ENCODE measurements at places on chromosomes 1 and 21.

- DNase-seq, result peak; percentile 77
Observed at GRCh38 chr1:180188091-180188506, 33.4 kb downstream of the QSOX1 start.

- DNase-seq, result no peak
Observed at GRCh38 chr1:66182551-66183178, 351.3 kb upstream of the SGIP1 start.

DNA sequence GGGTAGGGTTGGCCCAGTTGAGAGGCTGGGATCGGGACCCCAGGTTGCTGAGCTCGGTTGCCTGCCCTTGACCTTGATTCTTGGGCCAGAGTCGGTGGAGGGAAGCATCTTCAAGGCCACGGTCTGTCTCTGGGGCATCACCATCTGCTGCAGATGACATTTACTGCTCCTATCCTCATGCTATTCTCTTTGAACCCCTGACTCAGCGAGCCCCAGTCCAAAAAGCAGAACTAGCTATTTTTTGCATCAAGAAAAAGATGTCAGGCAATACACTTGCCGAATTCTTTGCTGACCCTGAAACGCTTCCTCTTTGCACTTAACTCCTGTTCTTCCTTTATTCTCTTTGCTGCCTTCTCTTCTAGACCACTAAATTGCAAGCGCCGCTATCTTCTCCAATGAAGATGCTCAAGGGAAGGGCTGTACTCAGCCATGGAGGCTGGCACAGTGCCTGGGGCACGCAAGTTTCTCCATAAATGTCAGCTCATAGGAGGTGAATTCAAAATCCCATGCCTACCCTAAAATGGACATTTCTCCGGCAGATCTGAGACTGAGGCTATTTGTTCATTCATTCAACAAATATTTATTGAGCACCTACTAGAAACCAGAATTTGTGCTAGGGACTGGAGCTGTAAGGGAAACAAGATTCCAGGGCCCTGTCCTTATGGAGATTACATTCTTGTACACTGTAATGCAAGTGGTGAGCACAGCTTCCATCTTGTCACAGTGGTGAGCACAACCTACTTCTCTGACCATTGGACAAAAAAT is 20.5 kb upstream of the CAPZB start:
- peak; percentile 67 for DNase-seq

DNA sequence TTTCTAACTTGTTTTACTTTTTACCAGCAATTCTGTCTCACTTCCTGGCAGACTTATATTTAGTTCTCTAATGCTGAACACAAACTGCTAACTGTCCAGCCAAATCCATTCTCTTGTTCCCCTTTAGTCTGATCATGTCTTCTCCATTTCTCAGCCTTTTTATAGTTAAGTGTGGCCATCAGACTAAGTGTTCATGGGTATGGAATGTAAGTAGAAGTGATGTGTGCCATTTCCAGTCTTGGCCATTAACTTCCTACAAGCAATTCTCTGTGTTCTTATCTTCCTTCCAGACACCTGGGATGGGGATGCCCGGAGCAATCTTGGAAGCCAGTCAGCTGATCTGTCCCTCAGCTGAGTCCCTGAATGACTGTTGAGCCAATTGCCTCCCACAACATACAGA is 165.8 kb downstream of the ST6GALNAC3 start:
- DNase-seq, result no peak

DNA sequence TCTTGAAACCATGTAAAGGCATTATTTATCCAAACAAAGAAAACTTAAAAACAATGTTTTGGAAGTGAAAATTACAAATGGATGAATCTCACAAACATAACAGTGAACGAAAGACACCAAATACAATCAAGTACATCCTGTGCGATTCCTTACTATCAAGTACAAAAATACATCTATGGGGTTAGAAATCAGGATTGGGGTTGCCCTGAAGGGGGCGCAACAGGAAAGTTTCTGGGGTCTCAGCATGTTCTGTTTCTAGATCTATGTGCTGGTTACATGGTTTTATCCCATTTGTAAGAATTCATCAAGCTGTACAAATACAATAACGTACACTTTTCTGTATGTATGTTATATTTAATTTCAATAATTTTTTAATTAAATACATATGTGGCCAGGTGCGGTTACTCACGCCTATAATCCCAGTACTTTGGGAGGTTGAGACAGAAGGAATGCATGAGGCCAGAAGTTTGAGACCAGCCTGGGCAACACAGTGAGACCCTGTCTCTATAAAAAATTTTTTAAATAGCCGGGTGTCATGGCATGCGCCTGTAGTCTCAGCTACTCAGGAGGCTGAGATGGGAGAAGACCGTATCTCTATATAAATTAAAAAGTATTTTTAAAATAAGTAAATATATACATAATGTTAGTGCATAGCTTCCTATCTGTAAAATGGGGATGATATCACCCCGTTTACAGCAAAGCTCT is 121.5 kb upstream of the SOD1 start:
- DNase-seq, result no peak

DNA sequence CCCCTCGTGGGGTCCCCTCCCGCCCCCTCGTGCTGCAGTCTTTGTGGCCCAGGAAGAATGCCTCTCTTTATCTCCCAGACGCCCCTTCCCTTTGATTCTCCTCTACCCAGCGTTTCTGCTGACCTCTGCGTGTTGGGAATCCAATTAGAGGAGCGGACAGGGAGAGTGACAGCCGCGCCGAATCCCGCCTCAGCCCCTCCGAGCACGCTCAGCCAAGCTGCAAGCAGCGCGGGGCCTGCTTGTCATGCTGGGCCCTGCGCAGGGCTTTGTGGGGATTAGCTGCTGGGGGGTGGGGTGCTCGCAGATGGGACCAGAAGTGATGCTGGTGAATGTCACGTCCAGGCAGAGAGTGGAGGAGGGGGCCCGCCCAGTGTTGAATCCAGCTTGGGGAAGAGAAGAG is 91.1 kb downstream of the EPHB2 start:
- DNase-seq, result no peak
